ENCODE measurements at places on chromosomes 2 and 18.

DNA sequence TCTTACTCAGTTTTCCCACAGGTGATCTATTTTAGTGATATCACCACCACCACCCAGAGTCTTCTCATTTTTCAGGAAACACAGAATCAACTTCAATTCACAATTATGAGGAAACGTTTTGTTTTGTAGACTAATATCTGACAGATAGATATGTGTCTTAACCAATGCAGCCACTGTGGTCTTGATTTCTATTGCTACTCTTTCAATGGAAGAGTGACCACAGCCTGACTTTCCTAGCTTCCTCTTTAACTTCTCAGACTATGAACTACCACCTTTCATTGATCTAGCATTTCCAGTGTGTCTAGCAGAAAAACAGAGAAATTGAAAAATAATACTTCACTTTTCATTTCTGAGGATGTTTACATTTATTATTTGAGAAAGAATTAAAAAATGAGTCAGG, 20.5 kb downstream of the ADAM17 start:
- no peak for DNase-seq

DNA sequence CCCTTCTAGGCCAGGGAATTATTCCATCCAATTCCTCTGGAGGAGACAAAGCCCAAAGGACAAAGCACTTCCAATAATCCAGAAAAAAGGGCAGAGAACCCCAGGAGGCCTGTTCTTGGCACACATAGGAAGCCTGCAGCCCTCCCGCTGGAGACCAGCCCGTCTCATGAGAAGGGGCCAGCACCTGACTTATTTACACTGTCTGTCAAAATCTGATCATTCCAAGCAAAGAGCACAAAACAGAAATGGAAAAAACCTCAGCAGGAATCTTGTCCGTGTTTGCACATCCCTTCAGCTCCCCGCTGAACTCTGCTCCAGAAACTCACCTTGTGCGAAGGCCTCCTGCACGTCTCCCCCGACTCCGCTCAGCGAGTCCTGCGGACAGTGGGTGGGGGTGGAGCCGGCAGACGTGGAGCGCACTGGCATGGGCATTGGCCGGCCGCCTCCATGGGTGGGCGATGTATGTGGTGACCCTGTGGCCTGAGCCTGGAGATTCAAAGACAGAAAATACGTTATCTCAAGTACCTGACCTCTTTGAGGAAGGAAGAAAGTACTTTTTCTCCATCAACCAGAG, 46.2 kb upstream of the DNMT3A start:
- no peak for DNase-seq

DNA sequence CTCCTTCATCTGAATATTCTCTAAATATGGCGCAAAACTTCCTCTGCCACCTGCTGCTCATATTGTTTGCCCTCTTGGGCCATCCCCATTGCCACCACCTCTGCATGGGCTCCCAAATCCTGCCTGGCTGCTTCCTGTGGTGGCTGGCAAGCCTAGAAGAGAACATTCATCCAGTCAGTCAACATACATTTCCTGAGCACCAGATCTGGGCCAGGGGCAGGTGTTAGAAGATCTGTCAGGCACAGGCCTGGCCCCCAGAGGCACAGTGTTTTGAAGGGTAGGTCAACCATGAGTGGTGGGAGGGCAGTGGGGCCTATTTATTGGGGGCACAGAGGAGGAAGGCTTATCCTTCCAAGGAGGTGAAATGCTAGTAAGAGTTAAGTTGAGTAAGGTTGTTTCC, 73.2 kb downstream of the TMEM247 start:
- no peak for DNase-seq

DNA sequence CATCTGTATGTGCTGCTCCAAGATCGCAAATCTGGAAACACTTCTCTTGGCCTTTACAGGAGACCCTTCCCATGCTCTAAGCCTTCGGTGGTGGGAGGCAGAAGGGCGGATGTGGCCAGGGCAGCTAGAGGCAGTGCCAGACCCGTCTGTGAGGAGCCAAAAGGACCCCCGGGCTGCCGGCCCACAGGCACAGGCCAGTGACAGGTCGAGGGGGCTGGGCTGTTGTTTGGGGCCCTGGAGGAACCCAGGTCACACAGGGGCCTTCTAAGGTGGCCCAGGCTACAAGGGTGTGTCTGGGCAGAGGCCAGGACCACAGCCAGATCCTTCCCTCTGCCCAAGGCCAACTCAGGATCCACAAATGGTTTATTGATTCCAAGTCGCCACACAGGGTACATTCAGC, 49.4 kb downstream of the SLC66A2 start:
- DNase-seq = no peak
